ENCODE measurements at places on chromosomes 1 and 21. TPM values are rescaled to one million over a fixed set of nuclear protein-coding genes. Genes with fewer than 3 reads are reported as not detected.

DNA sequence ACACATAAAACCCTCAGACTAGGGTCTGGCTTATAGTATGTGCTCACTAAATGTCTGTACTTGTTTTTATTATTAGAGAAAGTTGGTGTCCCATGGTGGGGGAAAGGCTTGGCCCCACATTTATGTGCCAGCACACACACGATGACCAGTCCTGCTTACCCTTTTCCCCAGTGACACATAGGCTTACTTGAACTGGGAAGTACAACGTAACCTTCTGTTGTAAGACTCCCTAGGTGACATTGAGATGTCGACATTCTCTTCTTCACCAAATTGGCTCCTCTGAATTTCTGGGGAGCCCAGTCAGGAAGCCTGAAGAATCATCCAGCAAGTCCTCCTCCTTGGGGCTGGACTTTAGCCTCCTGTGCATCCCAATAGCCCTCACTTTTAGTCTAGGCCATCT is 1.7 kb upstream of the MECR start:
- DNase-seq = no peak

DNA sequence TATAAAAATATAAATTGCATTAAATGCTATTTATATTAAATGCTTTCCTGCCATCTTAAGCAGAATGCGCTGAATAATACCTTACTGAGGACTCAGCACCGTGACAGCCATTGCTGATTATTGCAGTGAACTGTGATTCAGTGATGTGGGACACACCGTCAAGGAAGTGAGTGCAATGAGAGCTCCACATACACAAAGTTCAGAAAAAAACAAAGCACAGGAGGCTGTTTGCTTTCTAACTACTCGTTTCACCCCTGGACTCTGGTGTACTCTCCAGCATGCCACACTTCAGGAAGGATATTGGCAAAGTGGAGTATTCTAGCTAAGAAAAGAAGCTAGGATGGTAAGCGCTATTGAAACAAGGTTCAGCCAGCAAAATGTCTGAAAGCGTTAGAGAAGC is 57.4 kb upstream of the CXADR start:
- DNase-seq = no peak

CRYAA gene
- not detected for total RNA-seq

ITLN1 gene
- total RNA-seq = 0.22 TPM

S100A3 gene
- not detected for total RNA-seq

TSPAN2 gene
- total RNA-seq = 7.1 TPM

XPR1 gene
- total RNA-seq = 50.1 TPM

GRCh38 chr1:208717525-208717924 is 473.3 kb upstream of the PLXNA2 start:
- DNase-seq = no peak

PYHIN1 gene
- not detected for total RNA-seq

DNA sequence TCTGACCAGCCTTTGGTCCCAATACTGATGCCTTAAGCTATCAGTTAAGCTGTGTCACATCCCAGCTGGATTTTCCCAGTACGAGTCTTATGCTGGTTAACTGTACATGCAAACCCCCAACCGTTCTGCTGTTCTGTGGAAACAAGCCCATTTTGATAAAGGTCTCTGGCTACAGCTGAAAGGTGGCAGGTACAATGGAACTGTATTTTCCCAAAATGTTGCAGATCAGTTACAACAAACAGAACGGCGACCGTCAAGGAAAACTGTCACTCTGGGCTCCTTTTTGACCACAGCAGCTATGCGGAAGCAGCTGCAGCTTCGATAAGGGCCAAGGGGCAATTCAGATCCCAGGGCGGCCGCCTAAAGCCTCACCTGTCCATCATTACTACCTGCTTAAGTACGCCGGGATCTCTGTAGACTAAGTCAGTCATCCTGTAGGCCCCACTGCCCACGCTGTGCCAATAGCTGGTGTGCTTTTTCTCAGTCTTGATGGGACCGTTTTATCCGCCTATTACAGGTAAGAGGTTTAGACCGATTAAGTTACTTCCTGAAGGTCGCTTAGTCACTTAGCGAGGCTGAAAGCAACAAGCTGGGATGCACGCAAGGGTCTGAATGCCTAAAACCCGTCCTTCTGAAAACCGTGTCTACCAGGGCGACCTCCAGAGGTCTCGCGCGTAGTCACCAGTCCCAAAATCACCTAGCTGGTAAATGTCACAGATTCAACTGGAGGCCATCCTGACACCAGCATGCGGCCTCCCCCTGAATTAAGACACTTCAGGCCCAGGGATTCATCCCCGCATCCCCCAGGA is 11.1 kb upstream of the RAB42 start:
- DNase-seq = peak; percentile 72

GRCh38 chr1:179105393-179105792 is 23.5 kb downstream of the TOR3A start:
- DNase-seq = peak; percentile 89

RAP1GAP gene
- total RNA-seq = 8.0 TPM

REN gene
- total RNA-seq = not detected

TMEM269 gene
- 0.66 TPM for total RNA-seq

- DNase-seq = no peak
Measured at GRCh38 chr21:28916150-28916893, 76.4 kb downstream of the LTN1 start.

DNA sequence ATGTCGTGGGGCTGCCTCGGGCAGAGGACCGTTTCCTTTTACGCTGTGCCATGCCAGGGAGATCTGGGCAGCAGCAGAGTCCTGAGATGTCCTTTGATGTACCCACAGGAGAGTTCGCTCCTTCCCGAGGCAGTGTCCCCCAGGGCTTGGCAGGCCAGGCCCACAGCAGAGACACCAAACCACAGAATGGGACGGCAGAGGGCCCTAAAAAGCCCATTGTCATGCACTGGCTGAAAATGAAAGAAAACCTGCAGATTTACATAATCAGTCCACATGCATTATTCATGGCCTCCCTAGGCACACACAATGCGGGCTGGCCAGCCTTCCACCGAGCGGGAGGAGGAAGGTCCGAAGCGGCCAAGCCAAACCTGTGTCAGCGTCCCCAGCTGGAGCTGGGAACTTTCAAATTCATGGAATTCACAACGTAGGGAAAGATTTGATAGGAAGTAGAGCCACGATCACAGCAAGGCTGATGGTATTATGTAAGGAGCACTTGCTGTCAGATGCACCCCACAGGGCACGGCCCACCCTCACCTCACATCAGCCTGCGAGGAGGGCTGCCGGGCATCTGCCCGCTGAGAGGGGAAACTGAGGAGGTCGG is 25.3 kb upstream of the EFHD2 start:
- DNase-seq = peak; percentile 89

DNA sequence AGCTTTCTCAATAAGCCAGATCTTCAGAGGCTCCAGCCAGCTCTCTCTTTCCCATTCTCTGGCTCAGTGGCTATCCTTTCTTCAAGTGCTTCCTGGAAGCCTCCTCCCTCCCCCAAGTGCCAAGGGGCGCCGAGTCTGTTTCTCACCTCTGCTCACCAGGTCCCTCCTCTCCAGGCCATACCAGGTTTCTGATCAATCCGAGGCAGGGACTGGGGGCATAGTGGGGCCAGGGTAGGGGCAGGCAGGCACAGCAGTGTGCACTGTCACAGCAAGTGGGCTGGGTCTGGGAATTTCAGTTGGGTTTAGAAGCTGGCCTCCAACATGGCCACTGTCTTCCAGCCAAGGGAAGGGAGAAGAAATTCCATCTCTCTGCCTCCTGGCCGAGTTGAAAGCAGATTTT is 56.5 kb downstream of the NAV1 start:
- no peak for DNase-seq

DNA sequence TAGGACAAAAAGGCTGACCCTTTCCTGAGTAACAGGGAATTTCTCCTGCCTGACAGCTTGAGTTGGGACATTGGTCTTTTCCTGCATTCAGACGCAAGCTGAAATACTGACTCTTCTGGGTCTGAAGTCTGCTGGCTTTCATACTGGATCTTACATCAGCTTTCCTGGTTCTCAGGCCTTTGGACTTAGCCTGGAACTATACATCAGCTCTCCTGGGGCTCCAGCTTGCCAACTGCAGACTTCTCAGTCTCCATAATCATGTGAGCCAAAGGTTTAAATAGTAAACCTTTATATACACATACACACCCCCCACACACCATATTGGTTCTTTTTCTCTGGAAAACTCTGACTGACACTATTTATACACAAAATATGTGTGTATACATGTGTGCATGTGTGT is 59.0 kb upstream of the KCND3 start:
- no peak for DNase-seq

PLA2G2F gene
- total RNA-seq = not detected

- DNase-seq = peak; percentile 88
Measured at GRCh38 chr1:109923131-109923945, 12.7 kb downstream of the CSF1 start.

- no peak for DNase-seq
Measured at GRCh38 chr1:229864686-229865230, 202.3 kb upstream of the GALNT2 start.

GRCh38 chr1:152495066-152495675 is 15.4 kb upstream of the LCE5A start:
- peak; percentile 49 for DNase-seq

GRCh38 chr21:31204801-31205200 is 139.3 kb downstream of the TIAM1 start:
- no peak for DNase-seq

LCE3E gene
- not detected for total RNA-seq

GRCh38 chr1:4685523-4685865 is 31.1 kb downstream of the AJAP1 start:
- DNase-seq = no peak

DNA sequence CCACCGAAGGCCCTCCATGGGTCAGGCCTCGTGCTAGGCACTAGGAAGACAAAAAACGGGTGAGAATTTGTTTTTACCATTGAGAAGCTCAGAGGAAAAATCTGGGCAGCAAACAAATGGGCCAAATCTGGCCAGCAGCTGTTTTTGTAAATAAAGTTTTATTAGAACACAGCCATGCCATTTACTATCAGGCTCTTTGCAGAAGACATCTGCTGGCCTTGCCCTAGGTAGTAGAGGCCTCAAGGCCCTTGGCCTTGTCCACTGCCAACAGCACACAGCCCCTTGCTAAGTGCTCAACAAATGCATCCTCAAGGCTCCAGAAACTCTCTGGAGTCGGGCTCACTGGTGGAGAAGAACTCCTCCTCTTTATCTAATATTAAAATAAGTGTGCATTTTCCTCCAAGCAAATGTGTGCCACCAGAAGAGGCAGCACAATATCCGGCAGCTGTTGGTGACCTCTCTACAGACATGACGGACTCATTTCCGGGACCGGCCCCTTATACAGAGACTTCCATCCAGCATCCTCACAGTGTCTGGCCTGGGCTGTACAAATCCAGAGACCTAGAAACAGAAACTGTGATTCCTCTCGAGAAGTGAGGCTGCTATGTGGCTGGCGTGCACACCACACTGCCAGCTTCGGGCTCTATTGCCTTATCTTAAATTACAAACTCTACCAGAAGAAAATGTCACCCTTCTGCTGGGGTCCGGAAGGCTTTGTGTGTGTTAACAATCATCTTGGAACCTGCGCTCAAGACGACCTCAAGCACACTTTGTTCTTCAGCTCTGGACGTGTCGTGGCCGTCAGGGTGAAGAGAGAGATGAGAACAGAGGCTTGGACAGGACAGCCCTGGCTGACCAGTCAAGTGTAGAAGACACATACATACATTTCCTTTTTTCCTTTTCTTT is 203.9 kb downstream of the TOMM20 start:
- DNase-seq = no peak

GRCh38 chr1:85363521-85363920 is 87.1 kb upstream of the BCL10 start:
- DNase-seq = no peak

DNA sequence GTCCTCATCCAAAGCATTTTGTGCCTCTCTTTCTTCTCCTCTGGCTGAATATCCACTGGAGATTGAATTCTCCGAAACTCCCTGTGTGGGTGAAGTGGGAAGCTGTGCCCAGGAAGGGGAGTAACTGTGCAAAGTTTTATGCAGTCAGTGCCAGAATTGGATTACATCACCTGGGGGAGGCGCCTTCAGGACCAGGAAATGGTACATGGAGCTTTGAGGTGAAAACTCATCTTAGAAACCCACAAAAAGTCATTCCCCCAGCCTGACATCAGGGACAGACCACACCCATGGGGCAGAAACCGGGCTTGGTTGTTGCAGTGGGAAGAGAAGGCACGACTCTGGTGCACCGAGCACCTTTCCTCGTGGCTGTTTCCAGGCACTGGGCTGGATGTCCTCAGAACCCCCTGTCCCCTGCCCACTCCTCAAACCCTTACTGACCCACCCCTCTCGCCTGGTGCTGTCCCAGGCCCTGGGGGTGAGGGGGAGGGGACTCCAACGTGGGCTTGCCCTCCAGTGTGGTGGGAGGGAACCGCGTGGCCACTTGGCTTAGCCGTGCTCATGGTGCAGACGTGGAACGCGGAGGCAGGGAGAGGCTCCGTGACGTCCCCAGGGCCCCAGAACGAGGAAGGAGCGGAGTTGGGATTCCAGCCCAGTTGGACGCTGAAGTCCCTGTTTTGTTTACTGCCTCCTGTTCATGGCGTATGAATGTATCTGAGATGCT is 15.7 kb downstream of the TFF3 start:
- DNase-seq = no peak

HEYL gene
- total RNA-seq = 0.68 TPM

- DNase-seq = no peak
Measured at GRCh38 chr1:109517337-109517736, 7.8 kb upstream of the AMIGO1 start.

DNA sequence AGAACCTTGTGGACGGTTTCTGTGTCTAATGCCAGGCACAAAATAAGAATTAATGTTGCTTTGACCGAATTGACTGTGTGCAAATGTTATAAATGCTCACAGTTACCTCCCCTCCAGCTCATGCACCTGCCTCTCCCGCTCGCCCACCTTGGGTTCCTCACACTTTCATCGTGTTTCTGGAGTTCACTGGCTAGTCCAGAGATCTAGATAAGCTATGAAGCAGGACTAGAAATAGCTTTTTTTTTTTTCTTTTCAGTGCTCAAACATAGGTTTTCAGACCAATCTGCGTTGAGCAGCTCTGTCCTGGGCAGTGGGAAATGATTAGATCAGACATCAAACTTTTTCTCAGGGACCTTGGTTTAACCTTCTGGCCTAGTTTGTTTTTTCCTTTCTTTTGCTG is 11.1 kb downstream of the TENT5C start:
- peak; percentile 2 for DNase-seq

GRCh38 chr1:231124746-231125145 is 37.1 kb upstream of the TRIM67 start:
- no peak for DNase-seq

PRR9 gene
- total RNA-seq = not detected

DNA sequence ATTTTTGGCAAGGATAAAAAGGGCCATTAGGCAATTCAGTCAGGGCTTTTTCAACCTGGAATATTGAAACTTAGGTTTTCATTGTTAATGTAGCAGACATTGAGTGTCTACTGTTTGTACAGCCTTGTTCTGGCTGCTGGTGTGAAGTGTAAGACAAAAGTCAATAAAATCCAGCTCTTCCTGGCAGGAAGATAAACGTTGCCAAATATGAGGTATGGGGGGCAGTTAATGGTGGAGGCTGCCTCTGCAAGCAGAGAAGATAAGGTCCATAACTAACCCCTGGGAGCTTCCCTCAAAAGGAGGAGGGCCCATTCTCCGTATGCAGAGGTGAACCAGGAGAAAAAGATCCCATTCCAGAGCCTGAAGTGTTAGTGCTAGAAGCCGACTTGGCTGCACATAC is 19.5 kb upstream of the SHE start:
- DNase-seq = no peak

Measured in endodermal cell (in vitro differentiated cells).